ENCODE measurements at places on chromosomes 7 and 10.
A peak's percentile ranks its signal among the peaks of the same experiment; 100 is the strongest.

DNA sequence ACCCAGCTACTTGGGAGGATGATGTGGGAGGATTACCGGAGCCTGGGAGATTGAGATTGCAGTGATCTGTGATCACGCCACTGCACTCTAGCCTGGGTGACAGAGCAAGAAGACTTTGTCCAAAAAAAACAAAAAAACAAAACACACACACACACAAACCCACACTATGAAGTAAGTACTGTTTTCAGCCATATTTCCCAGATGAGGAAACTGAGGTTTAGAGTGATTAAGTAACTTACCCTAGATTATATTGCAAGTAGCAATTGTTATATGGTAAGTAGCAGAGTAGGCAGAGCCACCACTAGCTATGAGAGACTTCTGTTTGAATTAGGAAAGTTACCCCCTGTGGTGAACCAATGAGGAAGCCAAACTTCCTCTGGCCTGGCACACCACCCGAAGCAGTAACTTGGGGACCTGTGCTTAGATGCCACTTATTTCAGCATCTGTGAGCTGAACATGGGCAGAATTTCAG is 61.9 kb downstream of the MCU start:
- no peak for DNase-seq

GRCh38 chr10:12045596-12045995 is 3.0 kb upstream of the UPF2 start:
- no peak for DNase-seq

DNA sequence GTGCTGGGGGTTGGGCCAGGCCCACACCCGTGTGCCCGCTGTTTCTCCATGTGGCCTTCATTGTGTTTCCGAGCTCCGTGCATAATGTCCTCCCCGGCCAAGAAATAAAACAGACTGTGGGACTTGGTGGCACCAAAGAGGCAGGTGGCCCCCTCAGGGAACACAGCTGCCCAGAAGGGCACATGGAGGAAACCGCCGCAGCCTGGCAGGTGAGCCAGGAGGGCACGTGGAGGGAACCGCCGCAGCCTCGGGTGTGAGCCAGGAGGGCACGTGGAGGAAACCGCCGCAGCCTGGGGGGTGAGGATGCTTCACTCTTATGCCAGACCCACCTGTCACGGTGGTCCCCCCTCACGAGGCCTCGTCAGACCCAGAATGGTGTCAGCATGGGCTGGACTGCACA is 288.7 kb downstream of the WDR37 start:
- no peak for DNase-seq

- DNase-seq = no peak
These were observed 27.8 kb downstream of the ENTPD1 start for GRCh38 chr10:95783741-95784140.

- DNase-seq = no peak
These were observed 13.4 kb upstream of the DNAJB6 start for GRCh38 chr7:157323401-157323800.

DNA sequence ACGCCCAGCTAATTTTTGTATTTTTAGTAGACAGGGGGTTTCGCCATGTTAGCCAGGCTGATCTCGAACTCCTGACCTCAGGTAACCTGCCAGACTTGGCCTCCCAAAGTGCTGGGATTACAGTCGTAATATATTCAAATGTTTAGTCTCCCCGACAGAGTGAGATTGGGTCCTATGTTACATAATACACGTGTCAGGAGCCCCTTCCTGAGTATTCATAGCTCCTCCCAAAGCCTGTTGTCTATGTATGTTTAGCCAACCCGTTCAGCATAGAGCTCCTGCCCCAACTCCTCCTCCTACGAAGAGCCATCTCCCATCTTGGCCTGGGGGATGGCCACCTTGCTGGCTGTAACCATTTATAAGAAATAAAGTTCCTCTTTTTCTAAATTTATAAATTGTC is 2.7 kb upstream of the PPP2R2D start:
- no peak for DNase-seq

DNA sequence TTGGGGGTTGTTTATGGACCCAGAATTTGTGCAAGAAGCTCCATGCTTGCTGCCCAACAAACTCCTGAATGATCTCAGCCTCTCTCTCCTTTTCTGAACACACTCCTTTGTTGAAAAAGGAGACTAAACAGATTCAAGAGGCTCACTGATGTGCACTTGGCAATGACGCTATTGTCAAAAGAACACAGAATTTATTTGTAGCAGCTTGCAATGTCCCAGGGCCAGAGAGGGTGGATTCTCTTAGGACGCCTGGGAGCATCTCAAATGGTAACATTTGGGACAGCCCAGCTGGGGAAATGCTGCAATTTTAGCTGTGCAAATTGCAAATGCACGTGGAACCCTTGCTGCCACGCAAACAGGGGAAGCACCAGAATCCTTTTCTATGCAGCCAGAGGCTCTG is 79.9 kb downstream of the GPR26 start:
- DNase-seq = no peak

DNA sequence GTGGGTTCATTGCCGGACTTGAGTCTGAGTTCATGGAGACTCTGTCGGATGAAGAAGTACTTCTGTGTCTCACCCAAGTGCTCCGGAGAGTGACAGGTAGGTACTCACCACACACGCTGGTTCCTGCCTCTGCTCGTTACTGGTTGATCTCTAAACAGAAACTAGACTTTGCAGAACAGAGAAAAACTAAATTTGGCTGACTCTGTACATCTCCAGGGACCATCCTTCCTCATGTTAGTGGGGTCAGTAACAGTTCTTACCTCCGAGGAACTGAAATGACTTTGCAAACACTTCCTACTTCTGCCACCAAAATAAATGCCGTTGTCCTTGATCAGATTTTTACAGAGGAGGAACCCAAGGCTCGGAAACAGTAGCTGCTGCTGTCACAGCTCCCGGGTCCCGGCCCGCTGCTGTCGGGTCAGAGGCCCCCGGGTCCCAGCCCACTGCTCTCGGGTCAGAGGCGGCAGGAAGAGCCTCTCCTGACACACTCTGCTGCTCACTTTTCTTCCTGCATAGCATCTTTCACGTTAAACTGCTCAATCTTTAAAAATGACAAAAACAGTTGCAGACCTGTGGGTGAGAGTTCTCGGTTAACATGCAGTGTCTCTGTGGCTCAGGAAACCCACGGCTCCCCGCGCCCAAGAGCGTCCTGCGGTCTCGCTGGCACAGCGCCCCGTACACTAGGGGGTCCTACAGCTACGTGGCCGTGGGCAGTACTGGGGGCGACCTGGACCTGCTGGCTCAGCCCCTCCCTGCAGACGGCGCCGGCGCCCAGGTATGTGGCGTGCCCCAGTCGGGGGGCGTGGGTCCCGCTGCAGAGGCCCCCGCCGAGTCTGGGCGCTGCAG is 4.8 kb upstream of the MTG1 start:
- no peak for DNase-seq

DNA sequence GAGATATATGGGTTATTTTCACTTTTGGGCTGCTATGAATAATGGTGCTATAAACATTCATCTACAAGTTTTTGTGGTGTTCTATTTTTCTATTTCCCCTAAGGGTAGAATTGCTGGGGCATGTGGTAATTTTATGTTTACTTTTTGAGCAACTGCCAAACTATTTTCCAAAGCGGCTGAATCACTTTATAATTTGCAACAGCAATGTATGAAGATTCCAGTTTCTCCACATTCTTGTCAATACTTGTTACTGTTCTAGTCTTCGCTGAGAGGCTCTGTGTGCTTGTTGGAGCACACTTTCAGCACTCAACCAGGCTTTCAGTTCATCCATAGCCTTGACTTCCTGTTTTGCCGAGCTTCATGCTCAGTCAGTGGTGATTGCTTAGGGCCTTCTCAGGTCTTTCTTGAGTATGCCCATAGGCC is 39.0 kb downstream of the ADK start:
- peak; percentile 89 for DNase-seq

GRCh38 chr10:44984671-44985101 is 6.1 kb upstream of the DEPP1 start:
- DNase-seq = no peak

GRCh38 chr10:71555087-71555723 is 158.5 kb downstream of the CDH23 start:
- no peak for DNase-seq

GRCh38 chr10:58593008-58593407 is 80.3 kb downstream of the BICC1 start:
- no peak for DNase-seq

DNA sequence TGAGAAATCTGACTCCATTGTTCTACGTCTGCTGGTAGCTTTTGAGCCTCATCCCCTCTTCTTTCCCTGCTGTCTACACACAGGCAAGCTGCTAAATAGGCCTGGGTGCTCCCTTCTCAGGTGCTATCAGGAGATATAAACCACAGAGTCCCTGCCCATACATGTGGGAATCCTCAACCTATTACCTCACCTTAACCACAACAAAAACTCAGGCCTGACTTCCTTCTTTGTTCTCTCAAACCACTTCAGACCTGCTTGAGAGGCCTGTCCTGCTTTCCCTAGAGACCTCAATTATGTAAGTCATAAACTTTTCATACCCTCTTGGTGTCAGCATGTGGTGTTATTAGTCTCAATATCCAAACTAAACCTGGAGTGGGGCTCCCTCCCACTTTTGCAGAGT is 75.0 kb upstream of the MAGI2 start:
- DNase-seq = no peak

- no peak for DNase-seq
These were observed 15.3 kb downstream of the HNRNPA2B1 start for GRCh38 chr7:26185131-26185843.

DNA sequence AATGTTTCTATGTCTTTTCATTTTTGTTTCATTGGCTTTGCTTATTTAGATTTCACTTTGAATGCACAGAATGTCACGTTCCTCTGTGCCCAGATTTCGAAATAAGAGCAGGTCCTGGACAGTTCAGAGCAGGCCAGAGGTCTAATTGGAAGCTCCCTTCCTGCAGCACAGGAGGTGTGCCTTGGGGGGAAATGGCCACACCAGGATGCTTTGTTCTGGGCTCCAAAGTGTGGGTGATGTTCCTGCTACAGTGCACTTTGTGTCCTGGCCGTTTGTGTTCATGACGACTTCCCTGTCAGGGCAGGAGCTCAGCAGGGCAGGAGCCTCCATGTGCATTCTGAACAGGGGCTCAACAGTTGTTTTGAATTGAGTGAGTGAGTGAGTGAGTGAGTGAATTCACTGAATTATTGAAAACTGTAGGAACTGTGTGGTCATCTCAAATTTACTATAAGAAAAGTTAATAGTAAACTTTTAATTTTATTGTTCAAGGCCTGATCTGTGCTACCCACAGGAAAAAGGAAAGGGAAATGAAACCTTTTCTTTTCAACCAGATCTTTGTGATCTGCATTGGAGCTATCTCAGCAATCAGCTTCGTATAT is 109.5 kb upstream of the GJD4 start:
- DNase-seq = no peak

- no peak for DNase-seq
These were observed 570.2 kb downstream of the PTPRN2 start for GRCh38 chr7:158017111-158018097.

GRCh38 chr7:121608785-121609184 is 212.7 kb upstream of the FAM3C start:
- DNase-seq = no peak

DNA sequence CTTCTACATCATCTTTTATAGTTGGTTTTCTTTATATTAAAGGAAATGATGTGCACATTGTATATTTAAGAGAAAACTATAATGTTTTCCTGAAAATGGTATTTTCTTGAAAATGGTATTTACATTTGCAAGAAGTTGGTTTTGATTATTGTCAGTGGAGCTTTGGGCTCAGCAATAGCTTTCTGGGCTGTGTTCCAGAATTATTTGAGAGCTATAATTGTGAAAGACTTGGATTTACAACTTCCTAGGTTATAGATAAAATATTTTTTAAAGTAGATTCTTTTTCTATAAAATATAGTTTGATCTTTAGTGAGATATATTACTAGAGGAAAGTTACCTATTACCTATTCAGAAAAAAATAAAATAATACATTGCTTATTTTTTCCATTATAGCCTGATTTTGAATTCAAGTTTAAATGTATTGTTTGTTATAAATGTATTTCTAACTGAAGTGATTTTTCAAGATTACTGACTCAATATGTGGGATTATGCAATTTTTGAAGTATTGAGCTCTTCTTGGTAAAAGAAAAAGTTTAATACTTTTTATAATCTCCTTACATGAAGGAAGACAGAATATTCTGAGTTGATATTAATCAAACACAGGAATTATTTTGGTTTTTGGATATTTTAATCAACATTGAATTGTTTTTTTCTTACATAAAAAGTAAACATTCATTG is 20.2 kb downstream of the GNAI1 start:
- peak; percentile 36 for DNase-seq

DNA sequence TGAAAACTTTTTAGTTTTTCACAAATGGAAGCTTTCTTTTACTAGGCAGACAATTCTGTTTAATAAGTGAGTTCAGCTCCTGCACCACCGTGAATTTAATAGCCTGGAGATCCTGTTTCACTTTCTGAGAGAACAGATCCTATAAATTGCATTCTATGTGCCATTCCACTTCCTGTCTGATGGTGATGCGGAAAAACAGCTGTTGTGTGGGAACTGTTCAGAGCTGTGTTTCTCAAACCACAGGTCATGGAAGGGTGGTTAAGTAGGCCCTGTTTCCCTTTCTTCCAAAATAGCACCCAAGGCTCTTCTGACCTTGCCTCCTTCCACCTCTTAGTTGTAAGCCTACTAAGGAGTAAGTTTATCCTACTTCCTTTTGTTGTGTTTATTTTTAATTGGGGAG is 97.2 kb upstream of the DKK1 start:
- peak; percentile 58 for DNase-seq

DNA sequence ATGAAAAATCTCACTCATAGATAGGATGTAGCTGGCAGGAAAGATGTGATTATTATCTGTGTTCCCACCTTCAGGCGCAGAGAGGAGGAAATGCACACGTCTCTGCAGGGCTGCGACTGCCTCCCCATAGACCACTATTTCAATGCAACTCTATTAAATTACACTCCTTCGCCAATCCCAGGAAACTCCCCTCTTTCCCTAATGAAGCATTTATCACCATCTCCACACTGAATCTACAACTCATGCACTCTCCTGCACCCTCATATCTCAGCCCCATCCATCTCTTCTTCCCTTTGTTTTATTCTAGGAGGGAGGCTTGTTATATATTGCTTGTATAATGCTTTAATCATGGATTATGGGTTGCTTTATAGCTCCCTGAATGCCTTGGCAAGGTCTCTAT is 101.8 kb upstream of the RELN start:
- no peak for DNase-seq

DNA sequence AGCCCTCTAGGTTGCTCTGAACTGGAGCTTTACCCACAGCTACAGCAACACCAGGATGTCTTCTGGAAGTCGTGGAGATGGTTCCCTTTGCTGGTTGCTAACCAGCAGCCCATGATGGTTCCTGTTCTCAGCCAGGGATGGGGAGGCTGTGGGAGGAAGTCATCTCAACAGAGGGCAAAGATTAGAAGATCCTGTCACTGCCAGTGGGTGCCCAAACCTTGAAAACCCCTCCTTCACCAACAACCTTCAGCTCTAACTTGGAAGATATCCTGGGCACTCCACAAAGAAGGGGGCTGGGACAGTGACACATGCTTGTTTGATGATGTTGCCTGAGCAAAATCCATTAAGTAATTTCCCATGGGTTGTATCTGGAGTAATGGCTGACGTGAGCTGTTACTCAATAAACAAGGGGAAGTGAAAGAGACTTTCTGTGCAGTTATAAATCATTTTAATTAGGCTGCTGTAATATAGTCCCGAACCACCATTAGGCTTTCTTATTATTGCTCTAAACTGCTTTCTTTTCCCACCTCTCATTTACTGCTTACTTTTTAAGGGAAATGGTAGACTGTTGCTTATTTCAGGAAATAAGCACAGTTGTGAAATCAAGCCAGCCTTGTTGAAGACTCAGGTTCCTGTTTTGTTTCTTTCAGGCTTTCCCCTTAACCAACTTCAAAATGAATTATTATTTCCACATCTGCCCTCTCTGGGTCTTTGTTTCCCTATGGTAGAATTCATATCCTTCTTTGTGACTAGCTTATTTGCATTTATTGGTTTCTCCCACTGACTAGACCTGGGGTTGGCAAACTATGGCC is 124.8 kb downstream of the PPP1R17 start:
- peak; percentile 86 for DNase-seq

Measured in stromal cell of bone marrow (primary cell).